ENCODE measurements at places on chromosomes 11 and 22.

DNA sequence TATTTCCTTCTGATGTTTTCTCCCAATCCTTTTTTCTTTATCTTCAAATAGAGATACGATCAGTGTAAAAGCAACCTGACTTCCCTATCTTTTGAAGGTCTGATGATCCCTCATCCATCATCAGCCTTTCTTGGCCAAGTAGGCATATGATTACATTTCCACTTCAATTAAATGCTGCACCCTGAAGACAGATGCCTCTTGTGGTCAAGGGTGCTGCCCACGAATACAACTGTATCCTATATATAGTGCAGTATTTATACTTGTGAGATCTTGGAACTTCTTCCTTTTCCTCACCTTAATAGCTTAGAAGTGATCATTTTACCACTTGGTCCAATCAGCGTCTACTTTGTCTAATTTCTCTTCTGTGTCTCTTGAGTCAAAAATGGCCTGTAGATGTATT is 9.3 kb upstream of the ZNRF3 start:
- DNase-seq = no peak

DNA sequence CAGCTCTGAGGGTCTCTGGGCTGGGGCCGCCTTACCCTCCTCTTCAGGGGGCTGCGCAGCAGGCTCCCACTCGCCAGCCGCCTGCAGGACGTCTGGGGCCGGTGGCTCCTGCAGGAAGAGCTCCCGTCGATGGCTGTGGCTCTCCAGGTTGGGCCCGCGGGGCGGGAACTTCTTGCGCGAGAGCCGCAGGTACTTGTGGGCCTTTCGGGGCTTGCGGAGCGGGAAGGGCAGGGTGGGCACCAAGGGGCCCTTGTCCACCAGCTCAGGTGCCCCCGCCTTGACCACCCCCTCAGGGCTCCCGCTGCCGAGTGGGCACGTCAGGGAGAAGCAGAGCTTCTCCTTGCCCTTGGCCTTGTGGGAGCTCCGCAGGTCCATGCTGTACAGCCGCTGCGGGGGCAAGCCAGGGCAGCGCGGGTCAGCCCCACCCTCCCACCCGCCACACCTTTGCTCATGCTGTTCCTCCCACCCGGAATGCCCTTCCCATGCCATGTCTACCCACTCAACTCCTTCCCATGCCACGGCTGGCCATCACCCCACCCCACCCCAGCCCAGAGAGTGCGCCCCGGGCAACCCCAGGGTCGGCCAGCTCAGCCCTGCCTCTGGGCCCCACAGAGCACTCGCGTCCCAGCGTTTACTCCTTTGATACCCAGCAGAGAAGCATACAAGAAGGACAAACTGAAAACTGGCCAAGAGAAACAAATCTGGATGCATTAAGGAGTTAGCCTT is 18.0 kb downstream of the CBX7 start:
- no peak for DNase-seq

DNA sequence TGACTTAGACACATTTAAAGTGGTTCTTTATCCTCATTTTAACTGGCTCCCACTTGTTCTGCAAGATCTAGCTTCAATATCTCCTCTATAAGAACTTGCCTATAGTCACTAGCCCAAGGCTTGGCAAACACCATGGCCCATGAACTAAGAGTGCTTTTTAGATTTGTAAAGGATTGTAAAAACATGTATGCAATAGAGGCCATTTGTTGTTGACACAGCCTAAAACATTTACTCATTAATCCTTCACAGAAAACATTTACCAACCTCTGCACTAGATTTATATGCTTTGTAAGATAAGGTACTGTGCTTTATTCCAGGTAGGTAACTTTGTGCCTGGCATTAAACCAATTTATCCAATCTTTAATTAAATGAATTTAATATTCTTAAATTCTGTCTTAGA is 5.5 kb downstream of the HYLS1 start:
- no peak for DNase-seq

DNA sequence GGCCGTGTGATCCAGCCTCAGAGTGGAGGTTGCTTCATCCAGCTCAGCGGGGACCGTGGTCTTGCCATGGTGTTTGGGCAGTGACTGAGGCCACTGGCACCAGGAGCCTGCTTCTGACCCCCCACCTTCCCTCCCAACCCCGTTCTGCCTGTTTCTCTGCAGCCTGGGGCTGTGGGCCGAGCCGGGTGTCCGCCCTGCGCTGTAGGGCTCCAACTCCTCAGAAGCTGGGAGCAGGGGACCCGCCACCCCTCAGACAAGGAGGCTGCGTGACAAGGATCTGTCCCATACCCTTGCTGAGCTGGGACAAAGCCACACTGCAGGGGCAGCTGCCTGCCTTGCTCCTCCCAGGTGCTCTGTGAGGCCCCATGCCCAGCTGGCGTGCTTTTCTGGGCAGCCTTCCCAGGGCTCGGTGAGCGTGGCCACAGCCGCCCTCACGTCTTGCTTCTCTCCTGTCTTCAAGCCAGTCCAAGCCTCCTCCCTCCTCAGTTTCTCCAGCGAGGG is 11.7 kb upstream of the ARFGAP3 start:
- no peak for DNase-seq

DNA sequence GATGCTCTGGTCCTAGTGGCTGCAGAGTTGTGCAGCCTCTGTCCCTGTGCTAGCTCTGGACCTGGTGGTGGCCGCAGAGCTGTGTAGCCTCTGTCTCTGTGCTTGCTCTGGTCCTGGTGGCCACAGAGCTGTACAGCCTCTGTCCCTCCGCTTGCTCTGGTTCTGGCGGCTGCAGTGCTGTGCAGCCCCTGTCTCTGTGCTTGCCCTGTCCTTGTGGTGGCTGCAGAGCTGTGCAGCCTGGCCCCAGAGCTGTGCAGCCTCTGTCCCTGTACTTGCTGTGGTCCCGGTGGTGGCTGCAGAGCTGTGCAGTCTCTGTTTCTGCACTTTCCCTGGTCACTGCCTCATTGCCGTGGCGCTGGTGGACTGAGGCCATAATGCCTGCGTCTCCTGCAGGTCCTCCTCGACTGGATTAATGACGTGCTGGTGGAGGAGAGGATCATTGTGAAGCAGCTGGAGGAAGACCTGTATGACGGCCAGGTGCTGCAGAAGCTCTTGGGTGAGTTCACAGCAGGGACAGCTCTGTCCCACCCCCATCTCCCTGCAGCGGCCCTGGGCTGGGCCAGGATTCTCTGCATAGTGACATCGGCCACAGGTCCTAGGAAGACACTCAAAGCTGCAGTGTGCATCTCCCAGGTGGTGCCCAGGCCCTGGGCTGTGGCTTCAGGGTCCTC is 61.9 kb upstream of the PARVG start:
- DNase-seq = no peak

- DNase-seq = no peak
These were observed 66.4 kb downstream of the OTOG start for GRCh38 chr11:17613428-17613962.

- DNase-seq = no peak
These were observed 59.5 kb downstream of the TTC17 start for GRCh38 chr11:43418197-43418596.

- DNase-seq = no peak
These were observed 278.7 kb upstream of the LARGE1 start for GRCh38 chr22:34198976-34199375.

DNA sequence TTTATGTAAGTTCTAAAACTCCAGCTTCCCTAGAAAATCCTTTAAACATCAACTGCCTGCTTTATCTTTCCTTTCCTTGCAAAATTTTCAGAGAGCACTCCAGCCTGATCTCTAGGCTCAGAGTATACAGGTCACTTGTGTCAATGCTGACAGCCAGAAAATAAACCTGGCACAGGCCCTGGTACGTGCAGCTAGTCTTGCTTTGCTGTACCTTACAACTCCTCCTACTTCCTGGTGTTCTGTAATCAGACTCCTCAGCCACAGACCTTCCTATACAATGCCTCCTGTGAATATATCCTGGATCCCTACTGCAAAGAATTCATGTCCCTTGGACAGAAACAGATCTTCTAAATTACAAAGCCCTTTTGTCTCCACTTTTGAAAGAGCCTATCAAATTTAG is 24.2 kb upstream of the TMEM123 start:
- DNase-seq = no peak

- no peak for DNase-seq
These were observed 41.2 kb upstream of the GRAMD4 start for GRCh38 chr22:46578824-46579561.

DNA sequence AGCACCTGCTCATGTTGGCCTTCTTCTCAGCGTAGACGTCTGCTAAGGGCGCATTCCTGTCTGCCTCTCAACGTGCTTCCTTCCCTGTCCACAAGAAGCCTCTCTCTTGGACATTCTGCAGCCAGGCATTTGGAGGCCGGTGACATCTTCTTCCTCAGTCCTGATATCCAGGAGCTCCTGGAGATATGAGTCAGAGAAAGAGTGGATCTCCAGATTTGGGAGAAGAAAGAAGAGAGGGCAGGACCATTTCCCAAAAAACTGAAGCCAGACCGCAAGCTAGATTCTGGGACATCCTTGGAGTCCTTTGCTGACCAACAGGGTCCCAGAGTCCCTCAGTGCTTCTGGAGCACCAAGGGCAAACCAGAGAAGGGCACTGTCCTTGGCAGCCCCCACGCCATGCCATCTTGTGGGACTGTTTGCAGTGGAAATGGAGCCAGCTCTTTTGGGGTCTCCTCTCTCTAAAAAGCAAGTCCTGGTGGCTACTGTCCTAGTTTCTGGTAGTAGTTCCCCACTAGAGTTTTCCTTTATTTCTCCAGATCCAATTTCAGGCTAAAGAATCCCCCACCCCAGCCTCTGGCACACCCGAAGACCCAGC is 36.1 kb upstream of the SYT13 start:
- no peak for DNase-seq

DNA sequence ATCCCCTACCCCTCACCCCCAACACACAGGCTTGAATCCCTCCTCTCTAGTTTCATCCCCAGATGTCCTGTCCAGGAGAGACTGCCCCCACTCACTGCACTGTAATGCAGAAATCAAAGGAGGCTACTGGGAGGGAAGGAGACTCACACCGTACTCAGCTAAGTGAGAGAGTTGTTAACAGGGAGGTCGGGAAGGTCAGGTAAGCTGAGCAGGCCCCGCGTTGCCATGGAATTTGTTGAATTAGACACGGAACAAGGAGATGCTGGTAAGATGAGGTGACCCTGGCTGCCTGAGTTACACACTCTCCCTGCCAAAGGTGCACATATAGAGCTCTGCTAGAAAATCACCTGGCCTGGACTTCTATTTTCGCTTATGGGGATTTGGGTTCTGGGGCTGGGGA is 197.9 kb downstream of the NXPE2 start:
- no peak for DNase-seq

- no peak for DNase-seq
These were observed 1.7 kb upstream of the ABTB2 start for GRCh38 chr11:34359548-34359891.

- no peak for DNase-seq
These were observed 85.3 kb upstream of the CCDC90B start for GRCh38 chr11:83371489-83371888.

GRCh38 chr11:129702410-129703398 is 112.9 kb upstream of the TMEM45B start:
- no peak for DNase-seq

DNA sequence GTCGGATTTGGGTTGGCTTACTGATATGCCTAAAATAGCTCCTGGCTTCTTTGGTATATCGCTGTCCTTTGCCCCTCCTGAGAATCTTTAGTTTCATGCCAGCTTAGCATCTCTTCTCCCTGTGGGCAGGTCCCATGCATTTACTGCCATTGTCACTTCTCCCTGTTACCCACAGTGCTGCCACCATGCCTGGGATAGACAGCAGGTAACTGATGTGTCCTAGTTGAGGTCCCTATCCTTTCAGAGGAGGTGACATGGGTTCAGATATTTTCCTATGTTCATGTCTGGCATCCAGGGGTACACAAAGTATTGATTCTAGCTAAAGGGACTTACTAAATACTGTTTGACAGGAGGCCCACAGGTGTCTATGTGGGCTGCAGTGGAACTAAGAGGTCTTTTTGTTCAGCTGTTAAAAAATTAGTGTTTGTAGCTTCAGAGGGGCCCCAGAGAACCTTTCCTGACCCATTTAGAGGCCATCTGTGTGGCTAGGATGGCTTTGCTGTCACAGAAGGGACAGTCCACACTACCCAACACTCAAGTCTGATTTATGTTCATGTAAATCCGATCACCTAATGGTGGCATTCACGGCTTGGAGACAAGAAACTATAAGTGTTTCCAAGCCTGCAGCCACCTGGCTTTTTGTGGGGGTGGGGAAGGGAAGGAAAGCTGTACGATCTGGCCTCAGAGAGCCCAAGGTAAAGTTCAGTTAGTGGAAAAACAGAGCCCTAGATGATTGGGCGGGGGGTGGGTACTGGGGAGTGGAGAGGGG is 8.5 kb downstream of the TIMP3 start:
- DNase-seq = no peak

DNA sequence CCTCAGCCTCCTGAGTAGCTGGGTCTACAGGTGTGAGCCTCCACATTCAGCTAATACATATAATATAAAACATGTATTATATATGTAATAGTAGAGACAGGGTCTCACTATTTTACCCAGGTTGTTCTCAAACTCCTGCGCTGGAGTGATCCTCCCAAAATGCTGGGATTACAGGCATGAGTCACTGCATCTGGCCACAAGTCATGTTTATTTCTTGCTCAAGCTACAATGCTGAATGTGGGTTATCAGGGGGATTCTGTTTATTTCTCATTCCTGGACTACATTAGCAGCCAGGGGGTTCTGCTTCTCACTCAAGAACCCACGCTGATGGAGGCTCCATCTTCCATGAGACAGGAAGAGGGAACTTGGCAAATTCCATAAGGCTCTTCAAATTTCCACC is 24.8 kb downstream of the FOLR3 start:
- no peak for DNase-seq

DNA sequence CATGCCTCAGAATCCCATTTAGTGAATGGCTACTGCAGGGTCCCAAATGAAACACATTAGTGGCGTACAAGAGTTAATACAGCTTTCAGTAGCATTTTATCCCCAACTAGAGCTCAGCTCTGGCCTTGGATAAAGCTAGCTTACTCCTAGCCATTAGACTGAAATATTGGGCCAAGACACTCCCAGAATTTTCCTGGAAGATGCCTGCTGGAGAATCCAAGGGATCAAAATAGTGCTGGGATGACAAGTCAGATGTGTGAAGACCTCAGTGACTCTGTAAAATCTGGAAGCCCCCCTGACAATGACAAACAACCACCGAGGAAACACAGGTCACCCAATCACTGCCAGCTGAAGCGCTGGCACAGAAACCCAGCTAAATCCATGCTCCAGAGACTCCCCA is 303.1 kb upstream of the SORL1-AS1 start:
- DNase-seq = no peak

- no peak for DNase-seq
These were observed 24.4 kb upstream of the CBX7 start for GRCh38 chr22:39176714-39177455.

DNA sequence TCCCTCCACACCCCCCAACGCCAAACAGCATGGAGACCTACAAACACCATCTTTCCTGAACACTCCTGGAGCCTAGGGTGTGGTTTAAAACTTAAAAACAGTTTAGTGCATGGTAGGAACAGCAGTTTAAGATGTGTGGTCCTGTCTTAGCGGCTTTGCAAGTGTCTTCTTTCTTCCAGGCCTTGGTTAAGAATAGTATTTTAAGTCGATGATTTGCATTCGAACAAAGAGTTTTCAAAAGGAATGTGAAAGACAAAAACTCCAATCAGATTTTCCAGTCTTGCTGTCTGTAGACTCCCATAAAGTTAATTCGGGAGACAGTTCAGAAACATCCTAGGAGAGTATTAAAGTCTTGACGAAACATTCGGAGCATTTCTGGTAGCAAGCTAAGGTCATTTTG is 3.7 kb downstream of the FGF4 start:
- no peak for DNase-seq

- no peak for DNase-seq
These were observed 533.6 kb upstream of the CADM1 start for GRCh38 chr11:116037861-116038260.

Data from CD4-positive, alpha-beta T cell treated with Interferon alpha-2 for 1 hour (primary cell).